ENCODE measurements at places on chromosomes 7 and 10.

- no peak for DNase-seq
Observed at GRCh38 chr7:104926601-104927041, 87.4 kb upstream of the KMT2E start.

DNA sequence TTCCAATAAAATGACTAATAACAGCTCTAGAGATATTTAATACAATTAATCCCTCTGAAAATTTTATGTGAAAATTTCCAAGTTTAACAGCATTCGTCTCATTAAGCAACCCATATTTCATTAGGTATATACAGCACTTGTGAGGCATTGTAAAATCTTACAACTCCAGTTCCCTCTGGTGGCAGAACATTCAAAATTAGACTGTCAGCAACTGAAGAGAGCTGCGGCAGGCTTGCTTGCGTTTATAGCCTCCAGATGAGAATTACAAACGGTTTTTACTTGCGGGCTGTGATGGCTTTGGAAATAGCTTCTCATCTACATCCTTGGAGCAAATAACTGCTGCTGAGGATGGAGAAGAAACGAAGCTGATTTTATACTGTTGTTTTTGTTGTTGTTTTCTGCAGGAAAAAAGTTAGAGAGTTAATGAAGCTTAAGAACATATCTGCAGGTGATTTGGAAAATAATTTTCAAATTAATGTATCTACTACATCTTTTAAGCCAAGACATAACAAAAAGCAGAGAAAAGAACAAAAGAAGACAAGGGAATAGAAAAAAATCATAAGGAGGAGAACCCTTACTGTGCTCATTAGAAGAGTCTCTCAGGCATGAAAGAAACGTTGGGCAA lies 171.3 kb downstream of the MAGI2 start:
- no peak for DNase-seq

GRCh38 chr7:15602236-15602635 lies 40.4 kb upstream of the AGMO start:
- DNase-seq, result no peak

- no peak for DNase-seq
Observed at GRCh38 chr7:68875857-68876256, 722.4 kb upstream of the AUTS2 start.

DNA sequence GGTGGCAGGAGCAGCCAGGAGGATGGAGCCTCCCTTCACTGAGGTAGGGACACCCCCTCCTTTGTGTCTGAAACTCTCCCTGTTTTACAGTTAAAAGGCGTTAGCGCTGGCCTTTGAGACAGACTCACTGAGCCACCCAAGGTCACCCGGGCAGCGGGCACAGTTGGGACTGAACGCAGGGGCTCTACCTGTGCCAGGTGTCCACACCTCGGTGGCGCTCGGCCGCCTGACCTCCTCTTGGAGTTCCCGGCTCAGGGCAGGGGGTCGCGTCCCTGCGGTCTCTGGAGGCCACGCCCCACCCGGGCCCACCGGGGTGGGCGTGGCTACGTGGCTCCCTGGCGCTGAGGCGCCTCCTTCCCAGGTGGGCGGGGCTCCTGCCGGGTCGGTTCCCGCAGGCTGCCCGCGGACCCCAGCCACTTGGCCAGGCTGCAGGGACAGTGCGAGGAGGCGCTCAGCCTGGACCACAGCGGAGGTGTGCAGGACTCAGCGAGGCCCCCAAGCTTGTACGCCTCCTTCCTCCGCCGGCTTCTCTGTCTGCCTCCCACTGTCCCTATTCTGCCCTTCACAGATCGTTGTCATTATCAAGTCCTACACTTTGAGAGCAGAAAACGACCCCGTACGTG lies 39.9 kb upstream of the LEP start:
- peak; percentile 15 for DNase-seq

DNA sequence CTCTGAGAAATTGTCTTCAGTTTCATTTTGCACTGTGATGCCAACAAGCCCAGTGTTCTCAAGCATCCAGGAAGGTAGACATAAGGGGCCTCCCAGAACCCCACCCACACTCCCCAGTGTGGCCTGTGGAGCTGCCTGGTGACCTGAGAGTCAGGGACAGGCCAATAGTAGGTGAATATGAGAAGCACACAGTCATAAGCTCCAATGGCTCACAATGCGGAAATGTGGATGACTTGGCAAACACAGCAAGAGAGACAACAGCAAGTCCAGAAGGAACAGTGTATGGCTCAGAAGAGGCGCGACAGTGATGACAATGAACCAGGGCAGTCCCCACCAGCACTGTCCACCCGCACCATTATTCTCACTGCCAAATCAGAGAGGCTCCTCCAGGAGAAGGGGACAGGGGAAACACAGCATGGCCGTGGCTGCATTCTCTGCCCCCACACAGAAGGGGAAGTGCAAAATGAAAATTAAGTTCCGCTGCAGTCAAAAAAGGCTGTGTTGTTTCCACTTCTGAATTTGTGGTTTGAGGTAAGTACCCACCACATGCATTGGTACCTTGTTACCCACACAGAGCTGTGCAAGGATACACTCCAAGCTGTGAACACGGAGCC lies 419.8 kb downstream of the GRID1 start:
- no peak for DNase-seq

DNA sequence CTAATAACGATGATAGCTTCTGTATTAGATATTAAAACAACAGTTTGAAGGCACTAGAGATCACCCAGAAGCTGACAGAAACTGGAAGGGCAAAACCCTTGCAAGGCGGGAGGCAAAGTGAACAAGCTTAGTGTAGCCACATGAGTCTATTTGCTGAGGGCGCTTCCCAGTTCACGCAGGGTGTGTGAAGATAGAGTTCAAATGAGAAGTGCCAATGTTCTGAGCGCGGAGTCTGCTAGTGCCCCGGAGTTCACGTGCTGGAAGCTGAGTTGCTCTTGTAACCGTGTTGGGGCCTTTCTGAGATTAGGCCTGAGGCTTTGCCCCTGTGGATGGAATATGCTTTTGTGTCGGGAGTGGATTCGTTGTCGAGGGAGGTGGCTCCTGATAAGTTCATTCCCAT lies 16.6 kb upstream of the GTPBP4 start:
- no peak for DNase-seq

GRCh38 chr10:851901-852300 lies 79.6 kb downstream of the LARP4B start:
- DNase-seq, result no peak

GRCh38 chr7:74302745-74303221 lies 13.6 kb downstream of the CLIP2 start:
- DNase-seq, result no peak

- DNase-seq, result no peak
Observed at GRCh38 chr7:129574487-129574886, 37.0 kb upstream of the NRF1 start.

GRCh38 chr10:3723766-3724165 lies 61.2 kb downstream of the KLF6 start:
- DNase-seq, result no peak

DNA sequence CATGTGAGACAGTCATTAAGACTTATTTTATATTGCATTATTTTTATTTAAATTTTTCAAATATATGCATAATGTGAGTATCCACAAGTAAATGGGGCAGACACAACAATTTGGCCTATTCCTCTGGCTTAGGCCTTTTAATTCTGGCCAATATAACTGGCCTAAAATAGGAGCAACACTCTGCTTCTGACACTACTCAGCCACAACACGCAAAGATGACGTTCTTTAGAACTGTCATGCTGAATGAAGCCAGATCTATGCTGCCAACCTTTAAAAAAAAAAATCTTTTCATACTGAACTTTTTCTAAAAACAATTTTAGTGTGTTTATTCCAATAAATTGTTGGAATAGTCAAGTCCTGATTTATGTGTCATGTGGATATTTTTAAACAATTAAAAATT lies 355.0 kb upstream of the BMPER start:
- no peak for DNase-seq
